ENCODE measurements at places on chromosomes 16 and 17.
A peak's percentile ranks its signal among the peaks of the same experiment; 100 is the strongest.

DNA sequence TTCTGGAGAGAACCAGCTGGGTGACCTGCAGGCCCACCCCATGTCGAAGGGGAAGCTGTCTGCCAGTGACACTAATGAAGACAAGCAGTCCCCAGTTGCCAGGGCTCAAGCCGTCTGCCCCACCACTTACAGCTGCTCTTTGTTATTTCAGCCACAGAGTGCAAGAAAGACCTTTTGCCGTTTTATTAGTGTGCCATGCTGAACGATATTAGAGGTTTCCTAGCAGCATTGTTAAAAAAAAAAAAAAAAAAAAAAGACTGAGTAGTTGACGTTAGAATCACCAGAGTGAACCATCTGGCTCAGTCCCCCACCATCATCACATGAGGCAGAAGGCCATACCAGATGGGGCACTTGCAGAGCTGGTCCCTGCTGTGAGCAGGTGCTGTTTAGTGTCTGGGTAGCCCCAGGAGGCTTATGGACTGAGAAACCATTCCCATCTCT, 26.5 kb upstream of the SLC39A11 start:
- DNase-seq: no peak

DNA sequence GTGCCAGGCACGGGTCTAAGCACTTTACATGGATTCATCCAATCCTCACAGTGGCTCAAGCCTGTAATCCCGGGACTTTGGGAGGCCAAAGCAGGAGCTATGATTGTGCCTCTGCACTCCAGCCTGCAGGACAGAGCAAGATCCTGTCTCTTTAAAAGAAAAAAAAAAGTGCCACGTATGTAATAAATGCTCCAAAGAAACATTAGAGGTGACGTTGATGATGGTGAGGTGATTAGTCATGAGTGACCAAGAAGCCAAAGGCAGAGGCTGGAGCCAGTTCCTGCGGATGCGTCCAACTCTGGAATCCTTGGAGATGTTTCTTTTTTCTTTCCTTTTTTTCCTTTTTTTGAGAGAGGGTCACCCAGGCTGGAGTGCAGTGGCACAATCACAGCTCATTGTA, 59.4 kb upstream of the SIAH1 start:
- no peak for DNase-seq

DNA sequence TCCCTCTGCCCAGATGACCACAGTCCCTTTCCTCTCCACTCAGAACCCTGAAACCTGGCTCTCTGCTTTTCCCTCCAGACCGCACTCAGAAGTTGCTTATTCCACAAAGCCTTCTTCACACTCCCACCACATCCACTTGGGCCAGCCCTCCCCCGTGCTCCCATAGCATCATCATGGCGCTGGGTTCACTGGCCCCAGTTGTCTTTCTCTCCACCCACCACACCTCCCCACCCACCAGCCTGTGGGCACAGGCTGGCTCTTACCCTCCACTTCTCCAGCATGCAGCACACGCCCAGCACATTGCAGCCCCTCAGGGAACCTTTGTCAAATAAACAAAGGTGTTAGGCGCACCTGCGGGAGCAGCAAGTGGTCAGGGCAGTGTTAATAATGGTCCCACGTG, 130.0 kb downstream of the KATNIP start:
- no peak for DNase-seq

DNA sequence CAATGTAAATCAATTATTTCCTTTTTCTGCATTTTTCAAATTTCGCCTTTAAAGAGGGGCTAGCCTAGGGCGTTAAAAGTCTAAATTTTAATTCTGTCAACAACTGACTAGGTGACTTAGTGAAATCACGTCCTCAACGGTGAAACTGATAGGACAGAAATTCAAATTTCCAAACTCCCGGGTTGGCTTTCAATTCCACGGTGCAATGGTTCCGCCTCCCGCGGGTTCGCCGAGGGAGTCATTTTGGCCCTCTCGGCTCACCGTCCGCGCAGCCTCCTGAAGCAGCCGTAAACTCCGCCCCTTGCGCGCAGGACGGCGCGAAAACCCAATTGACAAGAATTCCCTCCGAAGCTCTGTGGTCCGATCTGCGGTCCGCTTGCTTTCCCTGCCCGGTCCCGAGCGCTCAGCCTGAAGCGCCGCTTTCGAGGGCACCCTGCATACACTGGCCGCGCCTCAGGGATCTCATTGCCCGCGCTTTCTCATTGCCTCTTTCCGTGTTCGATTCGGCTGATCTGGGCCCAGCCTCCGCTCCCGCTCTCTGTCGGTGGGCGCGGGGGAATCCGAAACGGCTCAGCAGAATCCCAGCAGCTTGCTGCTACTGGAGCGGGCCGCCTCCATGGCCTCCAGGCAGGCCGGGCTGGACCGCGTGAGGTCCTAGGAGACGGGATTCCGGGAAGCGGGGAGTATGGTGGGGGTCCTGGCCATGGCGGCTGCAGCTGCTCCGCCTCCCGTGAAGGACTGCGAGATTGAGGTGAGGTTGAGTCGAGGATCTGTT, at the start of gene ATAD5:
TSS of gene ATAD5 (plus strand) at position 304 of the 775 bp plus-strand sequence. CDS start at position 686, 382 bp downstream.
- peak; percentile 98 for DNase-seq

GRCh38 chr17:13597723-13598347, 3.9 kb downstream of the HS3ST3A1 start:
- no peak for DNase-seq

- DNase-seq: no peak
Observed at GRCh38 chr16:64051824-64052223, 1070.0 kb downstream of the CDH11 start.

DNA sequence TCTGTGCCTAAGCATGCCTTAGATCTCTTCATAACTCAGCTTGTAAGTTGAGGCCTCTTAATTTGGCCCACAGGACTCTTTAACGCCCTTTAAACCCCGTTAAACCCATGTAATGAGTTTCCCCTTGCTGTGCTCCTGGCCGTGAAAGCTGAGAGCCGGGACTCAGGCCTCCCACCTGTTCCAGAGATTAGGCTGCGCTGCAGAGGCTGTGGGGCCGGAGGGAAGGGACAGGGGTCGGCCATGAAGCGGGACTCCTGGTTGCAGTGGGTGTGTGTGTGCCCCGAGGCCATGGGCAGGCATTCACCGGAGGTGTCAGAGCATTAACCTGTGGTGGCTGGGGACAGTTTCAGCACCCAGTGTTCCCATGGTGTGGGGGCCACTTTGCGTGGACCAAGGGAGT, 150.8 kb upstream of the IRX3 start:
- peak; percentile 75 for DNase-seq

- DNase-seq: peak; percentile 62
Observed at GRCh38 chr17:11302401-11303186, 61.6 kb downstream of the SHISA6 start.

GRCh38 chr16:78326731-78327130, 227.3 kb downstream of the WWOX start:
- no peak for DNase-seq

- DNase-seq: no peak
Observed at GRCh38 chr16:17641990-17642389, 171.2 kb upstream of the XYLT1 start.

DNA sequence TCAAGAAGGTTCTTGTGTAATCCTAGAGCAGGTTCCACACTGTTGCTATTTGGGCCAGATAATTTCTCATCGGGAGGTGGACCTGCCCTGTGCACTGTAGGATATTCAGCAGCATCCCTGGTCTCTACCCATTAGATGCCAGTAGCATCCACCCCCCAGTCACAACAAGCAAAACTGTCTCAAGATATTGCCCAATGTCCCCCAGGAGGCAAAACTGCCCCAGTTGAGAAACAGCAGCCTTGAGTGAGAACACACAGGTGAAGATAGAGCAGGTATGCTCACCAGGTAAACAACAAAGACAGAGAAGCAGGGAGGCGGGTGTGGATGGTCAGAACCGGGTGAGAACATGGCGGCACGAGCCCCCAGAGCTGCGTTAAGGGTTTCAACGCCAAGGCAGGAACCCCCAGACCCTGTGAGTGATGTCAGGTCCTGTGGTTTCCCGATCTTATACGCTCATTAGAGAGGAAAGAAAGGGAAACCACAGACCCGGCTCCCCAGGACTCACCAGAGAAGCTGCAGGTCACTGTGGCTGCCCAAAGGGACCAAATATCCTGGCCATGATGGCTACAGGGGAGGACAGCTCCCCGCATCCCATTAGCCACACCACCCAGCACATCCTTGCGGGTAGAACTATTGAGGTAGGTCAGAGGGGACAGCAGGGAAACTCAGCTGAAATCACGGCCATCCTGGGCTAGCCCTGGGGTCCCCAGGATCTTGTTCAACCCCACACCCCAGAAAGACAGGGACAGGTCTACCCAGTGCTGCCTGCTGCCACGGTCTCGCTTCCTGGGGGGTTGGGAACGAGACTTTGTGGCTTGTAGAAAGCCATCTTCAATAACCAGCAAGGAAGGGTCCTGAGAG, 21.2 kb downstream of the CDC42EP4 start:
- DNase-seq: no peak

DNA sequence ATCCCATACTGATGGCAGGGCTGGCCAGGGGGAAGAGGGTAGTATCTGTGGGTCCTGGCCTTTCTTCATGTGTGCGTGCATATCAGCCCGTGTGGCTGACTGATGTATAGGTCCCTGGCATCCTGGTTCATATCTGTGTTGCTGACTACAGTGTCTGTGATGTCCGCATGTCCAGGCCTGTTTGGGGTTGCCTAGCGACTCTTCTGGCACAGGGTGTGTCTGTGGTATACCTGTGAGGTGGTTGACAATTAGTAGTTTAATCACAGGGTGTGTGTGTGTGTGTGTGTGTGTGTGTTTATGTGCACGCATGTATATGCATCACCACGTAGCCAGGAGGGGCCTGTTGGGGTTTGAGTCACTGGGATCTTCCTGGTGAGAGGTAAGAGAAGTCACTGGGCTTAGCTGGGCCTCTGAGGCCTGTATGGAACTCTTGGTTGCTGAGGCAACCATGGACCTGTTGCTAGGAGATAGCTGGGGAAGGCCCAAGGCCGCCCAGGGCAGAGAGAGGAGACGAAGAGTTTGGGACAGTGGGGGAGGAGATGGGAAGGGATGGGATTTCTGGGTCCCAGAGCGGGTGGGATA, 603 bp upstream of the TMEM95 start:
- peak; percentile 81 for DNase-seq

GRCh38 chr17:35664685-35665084, 66.8 kb upstream of the RASL10B start:
- DNase-seq: no peak

- DNase-seq: no peak
Observed at GRCh38 chr16:47465919-47466630, 4.9 kb downstream of the PHKB start.

All from lower leg skin (tissue), 4 donors.